ENCODE measurements at places on chromosomes 12 and 14. TPM values are rescaled to one million over a fixed set of nuclear protein-coding genes. Genes with fewer than 3 reads are reported as not detected.
A peak's percentile ranks its signal among the peaks of the same experiment; 100 is the strongest.

- peak; percentile 71 for DNase-seq
Measured at GRCh38 chr14:99590746-99591555, 13.1 kb downstream of the CCDC85C start.

GRCh38 chr14:104788873-104789663 is 6.5 kb downstream of the AKT1 start:
- no peak for DNase-seq

Gene SLC7A7
- total RNA-seq, result 2.5 TPM

- DNase-seq, result no peak
Measured at GRCh38 chr12:62127516-62127915, 132.7 kb upstream of the USP15 start.

Gene SCN8A
- total RNA-seq, result 0.60 TPM

GRCh38 chr12:20063116-20063515 is 305.2 kb upstream of the PDE3A start:
- no peak for DNase-seq

Gene COX6A1
- 475 TPM for total RNA-seq

- no peak for DNase-seq
Measured at GRCh38 chr12:45591635-45592034, 137.9 kb upstream of the ARID2 start.

GRCh38 chr12:128204711-128205110 is 62.3 kb upstream of the TMEM132C start:
- no peak for DNase-seq

DNA sequence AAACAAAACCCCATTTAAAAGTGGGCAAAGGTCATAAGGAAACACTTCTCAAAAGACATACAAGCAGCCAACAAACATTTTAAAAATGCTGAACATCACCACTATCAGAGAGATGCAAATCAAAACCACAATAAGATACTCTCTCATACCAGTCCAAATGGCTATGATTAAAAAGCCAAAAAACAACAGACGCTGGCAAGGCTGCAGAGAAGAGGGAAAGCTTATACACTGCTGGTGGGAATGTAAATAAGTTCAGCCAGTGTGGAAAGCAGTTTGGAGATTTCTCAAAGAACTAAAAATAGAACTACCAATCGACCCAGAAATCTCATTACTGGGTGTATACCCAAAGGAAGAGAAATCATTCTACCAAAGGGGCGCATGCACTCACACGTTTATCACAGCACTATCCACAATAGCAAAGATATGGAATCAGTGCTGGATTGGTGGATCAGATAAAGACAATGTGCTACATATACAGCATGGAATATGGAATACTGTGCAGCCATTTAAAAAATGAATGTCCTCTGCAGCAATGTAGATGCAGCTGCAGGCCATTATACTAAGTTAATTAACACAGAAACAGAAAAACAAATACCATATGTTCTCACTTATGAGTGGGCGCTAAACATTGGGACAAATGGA is 102.1 kb upstream of the DAAM1 start:
- DNase-seq, result peak; percentile 6

- DNase-seq, result no peak
Measured at GRCh38 chr14:22438742-22439141, 150.3 kb downstream of the DAD1 start.

GRCh38 chr12:79302162-79302814 is 388.5 kb downstream of the PAWR start:
- DNase-seq, result no peak

- DNase-seq, result no peak
Measured at GRCh38 chr12:95634622-95635621, 83.6 kb upstream of the USP44 start.

DNA sequence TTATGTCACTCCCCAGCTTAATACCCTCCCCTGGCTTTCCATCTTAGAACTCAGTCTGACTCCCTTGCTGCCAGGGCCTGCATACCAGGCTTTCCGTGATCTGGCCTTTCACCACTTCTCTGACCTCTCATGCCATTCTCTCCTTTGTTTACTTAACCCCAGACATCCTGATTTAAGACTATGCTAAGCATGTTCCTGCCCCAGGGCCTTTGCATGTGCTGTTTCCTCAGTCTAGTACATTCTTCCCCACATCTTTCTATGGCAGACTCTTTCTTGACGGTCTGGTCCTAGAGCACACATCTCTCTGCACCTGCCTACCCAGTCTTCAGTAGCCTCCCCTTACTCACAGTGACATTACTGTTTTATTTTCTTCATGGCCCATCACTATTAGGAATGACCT is 42.2 kb downstream of the PLXNC1 start:
- peak; percentile 6 for DNase-seq

GRCh38 chr12:74490390-74491064 is 47.1 kb upstream of the ATXN7L3B start:
- no peak for DNase-seq

DNA sequence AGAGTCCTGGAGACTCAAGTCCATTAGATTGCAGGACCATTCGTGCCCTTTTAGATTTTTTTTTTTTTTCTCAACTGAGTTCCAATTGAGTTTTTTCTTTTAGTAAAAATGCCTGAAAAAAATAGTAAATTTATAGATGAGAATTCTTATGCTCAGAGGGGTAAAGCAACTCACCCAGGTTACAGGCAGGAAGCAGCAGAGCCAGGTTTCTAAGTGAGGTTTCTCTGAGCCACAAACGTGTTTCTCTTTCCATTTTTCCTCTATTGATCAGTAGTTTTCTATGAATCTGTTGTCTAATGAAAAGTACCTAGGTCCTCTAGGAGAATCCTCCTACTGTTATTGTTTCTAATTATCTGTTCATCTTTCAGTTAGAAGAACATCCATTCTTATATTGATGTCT is 66.4 kb upstream of the C12orf71 start:
- DNase-seq, result no peak

GRCh38 chr14:76919431-76920330 is 93.5 kb downstream of the LRRC74A start:
- DNase-seq, result peak; percentile 94

- no peak for DNase-seq
Measured at GRCh38 chr14:101120641-101121507, 217.4 kb upstream of the RTL1 start.

GRCh38 chr14:63770187-63770807 is 42.4 kb upstream of the SGPP1 start:
- peak; percentile 49 for DNase-seq

Gene LPAR5
- total RNA-seq, result not detected

DNA sequence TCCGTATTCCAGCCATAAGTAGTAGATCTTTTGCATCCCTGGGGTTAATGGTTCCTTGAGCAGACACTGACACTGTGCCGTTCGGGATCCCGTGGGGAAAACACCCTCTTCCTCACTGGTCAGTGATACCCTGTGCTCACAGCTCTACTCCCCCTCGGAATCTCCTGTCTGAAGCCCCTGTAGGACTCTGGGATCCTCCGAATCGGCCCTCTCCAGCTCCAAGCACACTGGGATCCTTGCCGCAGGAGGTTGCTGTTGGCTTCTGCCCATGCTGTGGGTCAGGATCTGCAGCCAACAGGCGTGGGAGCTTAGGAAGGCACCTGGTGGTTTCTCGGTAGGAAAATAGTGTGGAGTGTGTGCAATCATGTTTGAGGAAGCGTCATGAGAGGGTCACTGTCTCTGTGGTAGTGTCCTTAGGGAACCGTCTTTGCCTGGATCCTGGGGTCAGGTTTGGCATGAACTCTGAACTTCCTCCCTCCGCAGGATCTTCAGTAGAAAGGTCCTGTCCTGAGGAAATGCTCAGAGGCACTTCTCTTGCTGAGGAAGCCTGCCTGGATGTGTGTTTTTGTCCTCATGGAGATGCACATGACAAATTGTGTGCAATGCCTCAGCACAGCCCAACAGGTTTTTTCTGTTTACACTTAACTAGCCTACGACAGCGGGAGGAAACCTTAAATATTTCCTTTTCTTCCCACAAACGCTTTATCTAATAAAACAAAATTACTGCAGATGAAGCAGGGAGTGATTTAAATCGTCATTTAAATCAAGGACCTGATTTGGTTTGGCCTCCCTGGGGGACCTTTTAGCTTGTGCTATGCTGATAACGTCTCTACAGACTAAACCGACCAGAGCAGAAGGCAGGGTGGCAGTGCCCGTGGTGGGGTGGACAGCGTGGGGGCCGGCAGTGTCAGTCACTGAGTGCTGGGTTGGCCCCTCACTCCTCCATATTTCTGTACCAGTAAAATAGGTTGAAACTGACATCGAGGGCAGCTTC is 18.7 kb downstream of the FBXL14 start:
- no peak for DNase-seq

Gene MYH7
- total RNA-seq, result not detected
